ENCODE measurements at places on chromosomes 3 and 15.

- DNase-seq: no peak
Measured at GRCh38 chr3:110533089-110533488, 538.5 kb upstream of the NECTIN3 start.

DNA sequence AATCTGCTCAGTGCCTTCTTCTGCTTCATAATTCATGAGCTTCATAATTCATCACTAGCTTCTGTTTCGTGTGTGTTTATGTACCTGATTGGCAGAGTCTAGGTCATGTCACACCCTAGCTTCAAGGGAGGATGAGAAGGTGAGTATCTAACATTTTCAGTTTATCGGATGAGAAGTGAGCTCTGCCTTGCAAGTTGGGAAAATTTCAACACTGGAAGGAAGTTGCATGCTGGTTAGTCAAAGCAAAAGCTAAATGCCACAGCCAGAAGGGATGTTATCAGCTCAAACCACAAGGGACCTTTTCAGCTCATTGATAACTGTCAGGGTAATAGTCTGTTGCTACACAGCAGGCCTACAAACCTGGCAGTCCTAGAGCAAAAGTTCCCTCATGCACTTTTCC is 7.3 kb upstream of the TNFSF10 start:
- no peak for DNase-seq

GRCh38 chr15:60414016-60414682 is 16.4 kb upstream of the ANXA2 start:
- DNase-seq: no peak

DNA sequence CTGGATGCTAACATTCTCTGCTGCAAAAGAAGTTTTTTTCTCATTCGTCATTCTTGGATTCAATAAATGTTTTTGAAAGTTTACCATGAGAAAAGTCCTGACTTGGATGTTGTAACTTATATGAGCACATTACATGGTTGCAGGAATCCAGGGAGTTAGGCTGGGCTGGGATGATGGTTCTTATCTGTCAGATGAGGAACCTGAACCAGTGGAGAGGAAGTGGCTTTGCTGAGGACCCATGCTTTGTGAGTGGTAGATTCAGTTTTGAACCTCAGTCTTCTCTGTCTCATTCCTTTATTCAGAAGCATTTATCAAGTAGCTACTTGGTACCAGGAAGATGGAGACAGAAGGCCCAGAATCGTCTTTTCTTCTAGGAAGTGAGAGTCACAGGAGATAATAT is 3.7 kb upstream of the GASK1A start:
- no peak for DNase-seq

GRCh38 chr3:37696661-37697060 is 165.0 kb upstream of the CTDSPL start:
- DNase-seq: no peak

- no peak for DNase-seq
Measured at GRCh38 chr15:58463815-58464650, 32.2 kb downstream of the LIPC start.

- DNase-seq: no peak
Measured at GRCh38 chr15:39820050-39820602, 37.5 kb upstream of the FSIP1 start.

DNA sequence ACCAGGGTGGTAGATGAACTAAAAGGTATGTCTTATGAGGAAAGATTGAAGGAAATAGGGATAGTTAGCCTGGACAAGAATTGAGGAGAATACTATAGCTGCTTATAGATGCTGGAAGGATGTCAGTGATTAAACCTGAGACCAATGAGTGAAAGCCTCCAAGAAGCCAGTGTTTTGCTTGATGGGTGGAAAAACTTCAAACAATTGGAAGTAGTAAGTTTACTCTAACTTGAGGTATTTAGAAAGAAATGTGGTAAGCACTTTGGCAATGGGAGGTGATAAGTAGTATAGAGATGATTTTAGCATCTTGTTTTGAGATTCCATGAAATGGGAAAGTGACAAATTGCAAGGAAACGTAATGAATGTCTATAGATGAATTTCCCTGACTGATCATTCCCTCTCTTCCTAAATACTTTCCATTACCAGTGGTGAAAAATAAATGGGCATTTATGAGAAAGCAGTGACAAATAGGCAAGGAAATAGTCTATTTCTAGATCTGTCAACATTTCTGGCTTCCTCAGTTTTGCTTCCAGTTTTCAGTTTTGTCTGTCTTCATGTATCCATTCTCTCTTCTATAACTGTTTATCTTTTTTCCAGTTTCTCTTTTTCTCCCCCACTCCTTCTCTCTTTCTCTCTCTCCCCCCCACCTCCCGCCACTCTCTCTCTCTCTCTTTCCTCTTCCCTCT is 19.2 kb downstream of the SLC15A2 start:
- DNase-seq: no peak

GRCh38 chr3:142723665-142723967 is 218 bp upstream of the TRPC1 start:
- DNase-seq: no peak

GRCh38 chr3:49471856-49472495 is 1.9 kb downstream of the DAG1 start:
- no peak for DNase-seq

- no peak for DNase-seq
Measured at GRCh38 chr3:42067326-42067725, 23.8 kb upstream of the TRAK1 start.

DNA sequence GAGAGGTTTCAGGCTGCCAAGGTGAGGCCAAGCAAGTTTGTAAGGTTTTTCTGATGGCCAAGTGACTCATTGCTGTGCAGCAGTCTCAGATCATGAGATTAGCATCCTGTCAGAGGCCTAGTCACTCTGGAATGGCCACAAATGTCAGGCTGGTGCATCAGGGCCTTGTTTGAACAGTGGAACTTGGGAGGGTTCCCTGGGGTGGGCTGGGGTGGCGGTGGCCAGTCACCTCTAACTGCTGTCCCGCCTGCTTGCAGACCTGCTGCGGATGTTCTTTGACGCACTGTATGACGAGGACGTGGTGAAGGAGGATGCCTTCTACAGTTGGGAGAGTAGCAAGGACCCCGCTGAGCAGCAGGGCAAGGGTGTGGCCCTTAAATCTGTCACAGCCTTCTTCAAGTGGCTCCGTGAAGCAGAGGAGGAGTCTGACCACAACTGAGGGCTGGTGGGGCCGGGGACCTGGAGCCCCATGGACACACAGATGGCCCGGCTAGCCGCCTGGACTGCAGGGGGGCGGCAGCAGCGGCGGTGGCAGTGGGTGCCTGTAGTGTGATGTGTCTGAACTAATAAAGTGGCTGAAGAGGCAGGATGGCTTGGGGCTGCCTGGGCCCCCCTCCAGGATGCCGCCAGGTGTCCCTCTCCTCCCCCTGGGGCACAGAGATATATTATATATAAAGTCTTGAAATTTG is 2.8 kb upstream of the FAM131A start:
- DNase-seq: no peak

- no peak for DNase-seq
Measured at GRCh38 chr15:42289166-42289565, 15.9 kb upstream of the TMEM87A start.

DNA sequence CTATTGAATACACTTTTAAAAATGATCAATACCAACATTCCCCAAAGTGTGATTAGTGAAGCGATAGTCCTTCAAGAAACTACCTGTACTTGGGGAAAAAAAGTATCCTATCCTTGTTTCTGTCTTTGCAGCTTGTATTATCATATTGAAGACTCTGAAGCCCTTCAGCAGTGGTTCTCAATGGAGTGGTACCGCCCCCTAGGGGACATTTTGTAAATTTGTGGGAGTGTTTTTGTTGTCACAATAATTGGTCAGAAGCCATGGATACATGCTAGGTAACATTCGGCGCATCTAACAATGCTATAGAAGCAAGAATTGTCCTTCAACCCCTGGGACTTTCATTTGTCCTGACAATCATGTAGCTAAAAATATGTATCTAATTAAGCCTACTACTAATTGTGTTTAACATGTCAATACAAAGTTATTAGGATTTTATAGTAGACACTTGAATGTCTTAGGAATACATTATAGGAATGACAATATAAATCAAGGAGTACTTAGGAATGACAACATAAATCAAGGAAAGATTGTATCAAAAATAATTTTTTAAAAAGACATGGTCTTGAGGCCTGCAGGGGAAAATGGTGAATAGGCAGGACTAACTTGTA is 53.7 kb downstream of the NMD3 start:
- peak; percentile 44 for DNase-seq

DNA sequence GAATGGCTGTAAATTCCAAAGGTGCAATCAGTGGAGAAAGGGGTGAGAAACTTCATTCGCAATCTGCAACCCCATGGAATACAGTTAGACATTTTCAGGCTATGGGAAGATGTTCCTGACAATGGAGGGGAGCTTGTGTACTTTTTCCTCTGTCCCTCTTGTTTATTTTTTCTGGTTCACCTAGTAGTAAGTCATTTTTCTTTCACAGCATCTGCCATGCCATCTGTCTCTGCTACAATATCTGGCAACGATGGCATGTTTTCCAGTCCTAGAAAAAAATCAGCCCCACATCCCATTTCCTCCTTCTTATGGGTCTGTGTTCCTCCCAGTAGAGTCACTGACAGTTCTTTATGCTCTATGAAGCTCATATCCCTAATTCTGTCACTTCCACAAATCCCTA is 76.0 kb downstream of the SSR3 start:
- no peak for DNase-seq

- no peak for DNase-seq
Measured at GRCh38 chr15:62880278-62880677, 162.3 kb upstream of the TPM1 start.

- DNase-seq: no peak
Measured at GRCh38 chr3:20056725-20057611, 16.7 kb downstream of the KAT2B start.

DNA sequence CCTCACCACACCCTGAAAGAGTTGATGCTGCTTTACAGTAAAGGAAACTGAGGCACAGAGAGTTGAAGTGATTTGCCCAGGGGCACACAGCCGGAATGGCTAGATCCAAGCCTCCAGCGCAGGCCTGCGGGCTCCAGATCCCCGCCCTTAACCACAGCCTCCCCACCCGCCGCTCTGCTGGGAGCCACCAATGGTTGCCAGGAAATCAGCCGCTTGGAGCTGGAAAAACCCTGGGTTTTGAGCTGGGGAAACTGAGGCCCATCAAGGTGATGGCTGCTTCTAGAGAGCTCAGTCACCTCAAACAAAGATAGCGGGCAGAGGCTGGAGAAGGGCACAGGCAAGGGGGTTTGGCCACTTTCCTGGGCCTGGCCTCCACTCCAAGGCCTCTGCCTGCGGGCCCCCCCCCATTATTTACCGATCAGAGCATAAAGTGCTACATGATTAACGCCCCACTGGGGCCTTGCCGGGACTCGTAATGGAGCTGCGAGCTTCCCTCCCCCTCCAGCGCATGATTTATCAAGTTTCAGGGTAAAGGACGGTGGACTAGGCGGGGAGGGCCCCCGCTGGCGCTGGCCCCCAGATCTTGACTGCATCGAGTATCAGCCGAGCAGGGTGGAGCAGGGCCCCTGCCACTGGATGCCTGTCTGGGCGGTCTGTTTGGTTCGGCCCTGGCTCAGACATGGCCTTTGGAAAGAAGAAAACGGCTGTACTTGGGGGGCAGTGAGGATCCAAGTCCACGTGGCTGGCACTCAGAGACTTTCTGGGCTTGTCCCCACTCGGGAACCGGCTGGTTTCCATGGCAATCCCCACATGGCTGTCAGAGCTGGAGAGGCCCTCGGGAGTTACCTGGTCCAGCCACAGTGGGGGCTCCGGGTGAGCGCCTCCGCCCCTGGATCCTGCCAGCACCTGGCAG is 9.1 kb downstream of the PLXND1 start:
- no peak for DNase-seq

DNA sequence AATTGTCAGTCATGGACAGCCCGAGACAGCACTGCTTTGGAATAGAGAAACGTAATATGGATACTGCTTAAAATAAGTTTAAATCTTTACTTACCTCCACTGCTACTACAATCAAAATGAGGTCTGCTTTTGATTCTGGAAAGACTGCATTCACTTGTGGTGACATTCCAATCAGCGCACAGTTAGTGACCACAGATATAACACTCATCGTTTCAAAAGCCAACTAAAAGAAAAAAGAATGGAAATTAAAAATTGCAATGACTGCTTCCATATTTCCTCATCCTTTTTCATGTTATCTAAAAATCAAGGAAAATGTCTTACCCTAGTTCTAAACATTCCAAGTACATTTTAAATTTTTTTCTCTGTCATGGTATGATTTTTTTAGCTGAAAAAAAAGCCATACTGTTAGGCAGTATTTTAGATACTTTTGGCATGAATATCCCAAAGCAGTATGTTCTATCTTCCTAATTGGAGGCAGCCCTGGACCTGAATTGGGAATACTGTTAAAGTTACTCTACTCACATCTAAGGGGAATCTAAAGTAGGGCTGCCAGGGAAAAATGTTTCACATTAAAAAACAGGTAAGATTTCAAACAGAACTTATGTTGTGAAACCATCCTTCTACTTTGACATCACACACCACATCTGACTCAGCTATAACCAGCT is 72.1 kb downstream of the ANO10 start:
- DNase-seq: no peak

DNA sequence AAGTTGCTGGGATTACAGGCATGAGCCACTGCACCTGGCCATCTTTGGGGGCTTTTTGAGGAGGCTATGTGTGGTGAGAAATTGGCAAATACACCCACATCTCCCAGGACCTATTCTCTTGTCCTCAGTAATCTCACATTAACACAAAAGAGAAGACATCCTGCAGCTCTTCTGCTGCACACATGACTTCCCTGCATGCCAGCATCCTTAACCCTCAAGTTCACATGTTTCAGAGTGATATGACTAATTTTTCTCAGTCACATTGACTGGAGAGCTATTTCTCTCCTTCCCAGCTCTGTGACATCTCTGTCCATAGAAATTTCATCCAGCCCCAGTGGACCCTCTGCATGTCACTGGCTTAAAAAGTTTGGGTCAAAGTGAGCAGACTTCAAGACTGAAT is 1.9 kb upstream of the SKIC8 start:
- no peak for DNase-seq

DNA sequence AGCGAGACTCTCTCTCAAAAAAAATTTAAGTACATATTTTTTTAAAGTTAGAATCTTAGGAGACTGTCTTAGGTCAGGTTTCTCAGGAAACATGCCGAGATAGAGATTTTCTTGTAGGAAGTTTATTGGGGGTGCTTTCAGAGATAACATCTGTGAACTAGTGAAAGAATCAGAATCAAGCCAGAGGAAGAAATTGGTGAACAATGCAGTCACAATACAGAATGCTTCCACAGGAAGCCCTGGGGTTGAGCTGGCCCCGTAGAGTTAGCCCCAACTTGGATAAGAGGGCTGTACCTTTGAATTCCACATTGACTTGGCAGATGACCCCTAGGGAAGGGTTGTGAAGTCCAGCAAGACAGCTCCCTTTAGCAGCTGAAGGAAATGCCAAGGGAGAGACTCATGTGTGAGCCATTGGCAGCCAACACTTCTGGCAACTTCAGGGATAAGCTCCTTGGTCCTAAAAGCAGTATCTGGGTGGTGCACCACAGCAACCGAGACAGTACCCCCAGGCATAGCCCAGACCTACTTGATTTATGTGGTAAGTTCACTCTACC is 7.1 kb upstream of the PLCB2 start:
- no peak for DNase-seq

Data from SK-N-MC (cell line).